NCI-H2081 treated with DMSO at 0.1 percent for 48 hours (cell line): ENCODE measurements at places on chromosomes 3 and 15.

DNA sequence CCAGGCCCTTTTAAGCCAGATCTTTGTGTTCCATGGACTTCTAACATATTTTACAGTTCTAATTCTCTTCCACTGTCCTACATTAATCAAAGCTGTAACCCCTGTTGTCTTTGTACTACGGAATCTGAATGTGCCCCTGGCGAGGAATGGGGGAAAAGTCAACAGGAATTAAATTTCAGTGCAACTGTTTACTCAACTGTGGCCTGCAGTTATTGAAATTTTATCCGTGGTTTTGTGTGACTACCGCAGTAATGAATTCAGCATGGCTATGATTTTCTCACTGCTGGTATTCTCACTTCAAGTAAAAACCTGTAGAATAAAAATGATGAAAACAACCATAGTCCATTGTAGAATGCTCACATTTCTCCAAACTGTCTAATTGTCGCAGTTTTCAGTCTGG is 388.0 kb downstream of the FOXP1 start:
- peak; percentile 29 for DNase-seq

DNA sequence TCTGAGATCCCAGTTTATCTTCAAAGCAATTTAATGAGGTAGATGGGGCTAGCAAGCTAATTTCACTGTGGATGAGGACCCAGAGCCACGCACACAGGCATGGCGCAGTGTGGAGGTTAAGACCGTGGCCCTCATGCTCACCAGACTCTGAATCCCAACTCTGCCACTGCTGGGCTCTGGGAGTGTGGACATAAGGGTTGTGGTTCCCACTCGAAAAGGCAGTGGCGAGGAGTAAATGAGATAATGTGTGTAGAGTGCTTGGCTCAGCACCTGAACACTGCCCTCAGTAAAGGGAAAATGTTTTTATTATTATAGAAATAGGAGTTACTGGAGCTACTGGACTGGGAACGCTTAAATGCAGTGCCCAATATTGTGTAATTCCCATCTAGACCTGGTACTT is 243.5 kb upstream of the TPM1 start:
- no peak for DNase-seq

- no peak for DNase-seq
Measured at GRCh38 chr3:114299421-114299820, 5.6 kb downstream of the TIGIT start.

- no peak for DNase-seq
Measured at GRCh38 chr15:79661411-79661810, 229.3 kb downstream of the MINAR1 start.

- DNase-seq: no peak
Measured at GRCh38 chr3:81105789-81106488, 655.5 kb downstream of the GBE1 start.
